ENCODE measurements at places on chromosomes 7 and 10. TPM values are rescaled to one million over a fixed set of nuclear protein-coding genes. Genes with fewer than 3 reads are reported as not detected.

DNA sequence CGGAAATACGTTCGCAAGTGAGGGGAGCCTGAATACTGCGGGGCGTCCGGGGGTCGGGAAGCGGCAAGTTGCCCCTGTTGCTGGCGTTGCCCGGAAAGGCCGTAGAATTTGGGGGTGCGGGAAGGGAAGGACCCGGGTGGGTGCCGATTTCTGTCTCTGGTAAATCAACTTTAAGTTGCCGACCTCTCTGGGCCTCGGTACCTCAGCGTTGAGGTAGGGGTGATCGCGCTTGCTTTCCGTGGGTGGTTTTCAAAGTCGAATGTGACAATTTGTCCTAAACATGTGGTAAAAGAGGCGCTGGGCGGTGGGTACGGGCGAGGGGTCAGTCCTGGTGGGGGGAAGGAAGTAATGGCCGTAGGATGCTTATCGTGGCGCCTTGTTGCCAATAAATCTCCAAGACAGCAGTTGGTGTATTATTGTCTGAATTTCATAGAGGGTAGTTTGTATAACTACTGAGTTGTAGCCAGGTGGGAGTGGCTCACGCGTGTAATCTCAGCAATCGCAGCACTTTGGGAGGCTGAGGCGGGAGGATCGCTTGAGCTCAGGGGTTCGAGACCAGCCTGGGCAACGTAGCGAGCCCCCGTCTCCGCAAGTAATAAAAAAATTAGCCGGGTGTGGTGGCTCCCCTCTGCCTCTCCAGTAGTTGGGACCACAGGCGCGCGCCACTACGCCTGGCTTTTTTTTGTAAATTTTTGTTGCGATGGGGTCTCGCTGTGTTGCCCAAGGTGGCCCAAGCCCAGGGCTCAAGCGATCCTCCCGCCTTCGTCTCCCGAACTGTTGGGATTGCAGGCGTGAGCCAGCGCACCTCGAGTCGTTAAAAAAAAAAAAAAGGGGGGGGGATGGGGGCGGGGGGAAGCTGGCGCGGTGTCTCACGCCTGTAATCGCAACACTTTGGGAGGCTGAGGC is 644 bp downstream of the BUD23 start:
- DNase-seq, result no peak

- DNase-seq, result peak; percentile 17
Observed at GRCh38 chr7:25615003-25615402, 386.7 kb upstream of the NPVF start.

DNA sequence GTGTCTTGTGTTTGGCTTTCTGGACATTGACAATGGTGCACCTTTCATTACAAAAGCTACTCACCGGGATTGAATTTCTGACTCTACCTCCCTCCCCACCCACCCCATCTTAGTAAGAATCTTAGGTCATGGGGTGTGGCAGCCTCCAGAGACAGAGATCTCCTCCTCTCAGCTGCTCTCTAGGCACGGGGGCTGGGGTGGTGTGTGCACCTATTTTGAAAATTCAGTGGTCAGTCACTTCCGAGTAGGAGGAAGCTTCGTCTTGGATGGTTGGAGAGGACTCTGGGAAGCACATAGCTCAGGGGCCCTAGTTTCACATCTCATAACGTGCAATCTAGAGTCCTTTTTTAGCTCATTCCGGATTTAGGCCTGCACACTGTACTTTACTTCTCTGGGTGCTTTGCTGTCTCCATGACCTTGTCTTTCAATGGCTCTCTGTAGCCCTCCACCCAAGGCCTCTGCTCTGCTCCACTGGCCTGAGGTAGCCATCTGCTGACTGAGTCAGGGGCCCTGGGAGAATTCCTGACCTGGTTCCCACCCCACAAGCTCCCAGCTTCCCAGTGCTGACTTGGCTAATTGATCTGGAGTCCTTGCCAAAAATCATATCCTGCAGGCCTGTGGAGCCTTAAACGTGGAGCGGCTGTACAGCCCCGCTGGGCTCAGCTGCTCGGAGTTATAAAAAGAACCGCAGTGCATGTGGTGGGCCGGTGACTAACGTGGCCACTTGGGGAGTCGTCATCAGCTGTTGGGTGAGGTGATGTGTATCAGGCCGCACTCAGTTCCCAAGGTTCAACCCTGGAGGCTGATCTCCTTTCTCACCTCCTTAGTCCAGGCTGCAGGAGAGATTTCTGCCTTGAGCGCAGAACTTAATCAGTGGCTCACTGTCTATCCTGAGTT is 19.3 kb upstream of the ADAMTS14 start:
- peak; percentile 14 for DNase-seq

DNA sequence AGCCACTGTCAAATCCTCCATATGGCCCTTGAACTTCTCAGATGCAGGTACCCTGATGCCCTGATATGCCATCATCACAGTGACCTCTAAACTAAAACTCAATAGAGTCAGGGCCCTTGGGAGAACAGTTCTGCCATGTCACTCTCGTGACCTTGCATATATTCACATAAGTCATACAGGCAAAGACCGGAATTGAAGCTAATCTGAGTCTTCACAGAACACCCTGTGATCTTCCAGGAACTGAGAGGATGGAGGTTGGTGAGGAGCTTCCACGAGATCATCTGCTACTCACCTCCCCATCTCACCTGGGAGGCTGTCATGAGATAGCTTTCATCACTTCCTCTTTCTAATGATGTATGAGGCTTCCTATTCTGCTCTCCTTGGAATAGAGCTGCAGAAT is 228.7 kb upstream of the CCDC6 start:
- DNase-seq, result no peak

- DNase-seq, result no peak
Observed at GRCh38 chr7:107981466-107981865, 21.5 kb downstream of the LAMB1 start.

GRCh38 chr7:135713836-135714470 is 14.0 kb downstream of the SLC13A4 start:
- no peak for DNase-seq

DNA sequence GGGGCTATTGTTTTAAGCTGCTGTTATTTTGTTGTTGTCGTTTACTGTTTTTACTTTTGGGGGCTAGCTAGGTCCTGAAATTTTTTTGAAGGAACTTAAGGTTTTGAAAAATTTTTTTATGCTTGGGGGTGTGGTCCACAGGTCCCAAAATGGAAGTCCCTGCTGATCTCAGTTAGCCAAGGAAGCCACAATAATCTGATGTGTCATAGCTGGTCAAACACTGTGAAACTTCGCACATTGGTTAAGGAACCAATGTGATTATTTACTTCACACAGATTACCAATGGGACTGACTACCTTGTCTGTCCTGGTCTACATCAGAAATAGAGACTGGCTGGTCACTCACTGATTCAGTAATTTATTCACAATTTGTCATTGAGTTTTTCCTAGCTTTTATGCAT is 29.5 kb upstream of the HYCC1 start:
- DNase-seq, result no peak

CALHM1 gene
- not detected for total RNA-seq

GDF2 gene
- not detected for total RNA-seq

- no peak for DNase-seq
Observed at GRCh38 chr7:43803865-43804264, 45.4 kb downstream of the BLVRA start.
